ENCODE measurements at places on chromosomes 2 and 18. TPM values are rescaled to one million over a fixed set of nuclear protein-coding genes. Genes with fewer than 3 reads are reported as not detected.

GRCh38 chr2:120809151-120809550 lies 73.5 kb downstream of the GLI2 start:
- DNase-seq, result no peak

Gene RPIA
- total RNA-seq, result 13.6 TPM

Gene KCNF1
- total RNA-seq, result not detected

- DNase-seq, result no peak
Measured at GRCh38 chr2:233384015-233384414, 29.7 kb downstream of the DGKD start.

GRCh38 chr18:46332286-46332801 lies 228.2 kb downstream of the HAUS1 start:
- no peak for DNase-seq

Gene NGEF
- 32.0 TPM for total RNA-seq

GRCh38 chr2:108184419-108184818 lies 55.3 kb upstream of the SULT1C3 start:
- DNase-seq, result no peak

All from adrenal gland (tissue), 19 donors.